ENCODE measurements at places on chromosomes 13 and 19.

DNA sequence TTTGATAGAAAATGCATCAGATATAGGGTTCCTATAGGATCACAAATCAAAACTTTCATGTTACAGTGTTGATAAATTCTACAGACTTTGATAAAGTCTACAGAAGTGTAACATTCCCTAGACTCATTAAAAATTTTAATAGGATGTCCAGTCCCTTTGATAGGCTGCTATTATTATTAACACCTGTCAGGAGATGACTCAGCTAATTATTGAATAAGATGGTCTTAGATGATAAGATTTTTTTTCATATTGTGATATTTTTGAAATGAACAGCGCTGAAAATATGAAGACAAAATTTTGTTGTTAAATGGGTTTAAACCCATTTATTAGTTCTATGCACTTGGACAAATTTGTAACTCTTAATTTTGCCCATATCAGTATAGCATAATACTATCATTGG lies 356.8 kb upstream of the SLITRK1 start:
- no peak for DNase-seq

GRCh38 chr13:72842991-72843390 lies 61.1 kb downstream of the PIBF1 start:
- DNase-seq = no peak

GRCh38 chr13:80754441-80754840 lies 413.5 kb upstream of the SPRY2 start:
- DNase-seq = no peak

DNA sequence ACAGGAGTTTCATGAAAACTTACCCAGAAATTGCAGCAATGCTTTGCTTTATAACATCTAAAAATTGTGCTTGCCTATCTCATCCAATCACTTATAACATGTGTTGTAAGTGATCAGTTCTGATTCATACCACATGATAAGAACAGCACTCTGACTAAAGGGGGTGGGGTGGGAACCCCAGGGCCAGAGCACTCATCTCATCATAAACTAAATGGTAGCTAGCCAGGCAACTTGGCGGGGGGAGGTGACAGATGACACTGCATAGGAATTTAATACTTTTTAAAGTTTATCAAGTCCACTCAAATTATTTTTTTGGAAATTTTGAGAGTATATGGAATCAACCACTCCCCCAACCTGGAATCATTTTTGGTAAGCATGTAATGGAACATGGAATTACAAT lies 42.1 kb downstream of the FOXO1 start:
- no peak for DNase-seq

- no peak for DNase-seq
Measured at GRCh38 chr13:91708558-91708957, 310.1 kb downstream of the GPC5 start.

DNA sequence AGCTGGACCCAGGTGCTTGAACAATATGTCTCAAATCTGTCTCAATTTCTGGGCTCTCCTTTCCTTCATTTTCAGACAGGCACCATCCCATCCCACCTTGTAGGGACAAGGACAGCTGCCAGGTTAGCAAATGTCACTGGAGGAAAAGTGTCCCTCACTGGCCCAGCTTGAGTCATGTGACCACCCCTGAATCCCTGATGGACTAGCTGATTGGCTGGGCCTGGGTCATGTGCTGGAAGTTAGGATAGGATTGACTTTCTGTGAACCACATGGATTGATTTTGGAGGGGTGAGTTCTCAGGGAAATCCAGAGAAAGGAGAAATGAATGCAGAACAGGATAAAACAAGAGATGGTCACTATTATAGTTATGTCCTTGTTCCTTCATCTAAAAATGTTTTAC lies 28.2 kb upstream of the FXYD3 start:
- DNase-seq = no peak

DNA sequence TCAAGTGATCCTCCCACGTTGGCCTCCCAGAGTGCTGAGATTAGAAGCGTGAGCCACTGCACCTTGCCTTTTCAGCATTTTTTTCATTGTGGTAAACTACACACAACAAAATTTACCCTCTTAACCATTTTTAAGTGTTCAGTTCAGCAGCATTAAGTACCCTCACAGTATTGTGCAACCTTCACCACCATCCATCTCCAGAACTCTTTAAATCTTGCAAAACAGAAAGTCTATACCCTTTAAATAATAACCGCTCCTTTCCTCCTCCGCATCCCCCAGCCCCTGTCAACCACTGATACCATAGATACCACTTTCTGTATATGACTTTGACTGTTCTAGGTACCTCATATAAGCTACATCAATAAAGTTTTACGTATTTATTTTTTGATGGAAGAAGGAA lies 20.8 kb upstream of the CASP14 start:
- no peak for DNase-seq

DNA sequence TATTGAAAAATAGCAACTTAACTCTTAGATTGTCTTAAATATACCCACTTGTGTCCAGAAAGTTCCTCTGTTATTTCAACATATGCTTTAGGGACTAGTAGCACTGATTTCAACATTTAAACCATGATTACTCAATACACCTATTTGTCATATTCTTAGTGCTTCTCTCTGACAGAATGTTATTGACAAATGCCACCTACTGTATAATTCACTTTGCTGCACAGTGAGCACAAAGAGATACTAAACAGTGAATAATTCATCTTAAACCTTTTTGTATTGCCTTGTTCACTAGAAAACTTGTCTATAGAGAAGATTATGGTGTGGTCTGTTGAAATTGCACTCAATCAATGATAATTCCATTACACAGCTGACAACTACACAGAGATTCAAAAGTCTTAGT lies 692.6 kb downstream of the PCDH17 start:
- no peak for DNase-seq

DNA sequence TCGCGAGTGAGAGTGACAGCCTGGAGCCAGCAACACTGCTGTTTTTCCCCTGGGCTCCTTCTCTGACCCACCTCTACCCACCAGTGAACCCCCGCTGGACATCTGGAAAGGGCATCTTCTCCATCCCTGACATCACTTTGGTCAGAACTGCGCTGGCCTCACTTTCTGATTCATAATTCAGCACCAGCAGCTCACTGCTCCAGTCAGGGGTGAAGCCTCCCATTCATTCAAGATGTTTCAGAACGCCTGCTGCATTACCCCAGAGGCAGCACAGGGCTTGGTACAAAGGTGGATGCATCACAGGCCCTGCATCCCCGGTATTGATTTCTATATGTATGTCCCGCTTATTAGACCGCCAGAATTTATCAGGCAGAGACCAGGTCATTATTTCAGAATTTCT lies 182.8 kb upstream of the TSHZ3 start:
- DNase-seq = no peak

- no peak for DNase-seq
Measured at GRCh38 chr13:91370501-91370900, 23.0 kb downstream of the MIR17HG start.

GRCh38 chr13:40472427-40473220 lies 193.8 kb downstream of the FOXO1 start:
- no peak for DNase-seq

GRCh38 chr13:92461831-92462230 lies 764.8 kb upstream of the GPC6 start:
- no peak for DNase-seq

GRCh38 chr13:113393226-113393562 lies 29.3 kb upstream of the GRTP1 start:
- DNase-seq = no peak

GRCh38 chr13:87052731-87053130 lies 618.4 kb upstream of the SLITRK5 start:
- no peak for DNase-seq

DNA sequence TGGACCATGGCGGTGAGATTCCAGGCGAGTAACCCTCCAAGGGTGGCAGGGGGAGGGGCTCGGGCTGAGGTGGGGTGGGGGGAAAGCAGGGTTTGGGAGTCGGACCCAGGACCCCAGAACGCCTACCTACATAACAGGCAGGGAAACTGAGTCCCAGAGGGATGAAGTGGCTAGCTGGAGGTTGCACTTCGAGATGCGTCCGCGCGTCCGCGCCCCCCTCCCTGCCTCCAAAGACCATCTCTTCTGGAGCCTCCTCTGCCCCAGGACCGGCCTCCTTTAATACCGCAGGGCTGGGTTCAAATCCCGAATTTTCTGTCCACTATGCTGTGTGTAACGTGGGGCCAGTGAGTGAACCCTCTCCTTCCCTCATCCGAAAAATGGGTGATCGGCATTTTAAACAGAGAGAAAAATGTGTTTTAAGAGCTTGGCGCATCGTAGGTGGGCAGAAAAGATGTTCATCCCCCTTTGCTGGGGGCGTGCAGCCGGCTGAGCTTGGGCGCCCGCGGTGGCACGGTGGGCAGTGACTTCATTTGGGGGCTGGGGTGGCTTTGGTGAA lies 13.8 kb downstream of the TJP3 start:
- DNase-seq = no peak

DNA sequence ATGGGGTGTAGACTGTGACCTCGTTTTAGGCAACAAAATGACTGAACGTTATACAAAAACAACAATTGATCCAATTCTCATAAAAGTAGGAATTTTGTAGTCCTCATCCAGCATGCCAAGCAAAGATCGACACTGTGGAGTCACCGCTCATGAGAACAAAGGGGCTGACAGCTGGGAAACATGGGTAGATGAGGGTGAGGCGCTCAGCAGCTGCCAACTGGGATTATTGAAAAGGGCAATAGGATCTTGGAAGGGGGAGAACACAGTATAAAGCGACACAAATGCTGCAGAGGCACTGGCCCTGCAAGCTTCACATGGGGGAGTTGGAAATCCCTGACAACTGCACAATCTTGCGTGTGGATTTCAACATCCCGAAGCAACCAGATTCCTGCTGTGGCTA lies 5.4 kb upstream of the ZNF765 start:
- DNase-seq = no peak

Measured in GM12878 (cell line).